Breast epithelium (tissue), 4 donors: ENCODE measurements at places on chromosomes 3 and 15. TPM values are rescaled to one million over a fixed set of nuclear protein-coding genes. Genes with fewer than 3 reads are reported as not detected.

DNA sequence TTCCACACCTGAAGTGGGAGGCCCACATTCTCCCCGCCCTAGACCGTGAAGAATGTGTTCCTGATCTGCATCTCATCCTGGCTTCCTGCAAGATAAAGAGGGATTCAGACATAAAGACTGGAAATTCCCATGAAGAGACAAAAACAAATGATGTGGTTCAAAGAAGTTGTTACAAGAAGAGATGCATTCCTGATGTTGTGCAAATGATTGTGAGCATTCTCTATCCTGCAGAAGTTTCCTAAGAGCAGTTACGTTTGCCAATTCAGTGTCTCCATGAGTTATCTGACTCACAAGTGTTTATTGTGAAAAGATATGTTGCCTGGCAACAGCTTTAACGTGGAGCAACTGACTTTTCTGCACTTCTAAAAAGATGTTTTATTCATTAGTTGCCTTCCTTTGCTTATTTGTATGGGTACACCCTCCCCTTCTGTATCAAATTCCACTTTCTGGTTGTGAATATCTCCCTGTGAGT lies 107.8 kb downstream of the ZIC4 start:
- DNase-seq: no peak

DNA sequence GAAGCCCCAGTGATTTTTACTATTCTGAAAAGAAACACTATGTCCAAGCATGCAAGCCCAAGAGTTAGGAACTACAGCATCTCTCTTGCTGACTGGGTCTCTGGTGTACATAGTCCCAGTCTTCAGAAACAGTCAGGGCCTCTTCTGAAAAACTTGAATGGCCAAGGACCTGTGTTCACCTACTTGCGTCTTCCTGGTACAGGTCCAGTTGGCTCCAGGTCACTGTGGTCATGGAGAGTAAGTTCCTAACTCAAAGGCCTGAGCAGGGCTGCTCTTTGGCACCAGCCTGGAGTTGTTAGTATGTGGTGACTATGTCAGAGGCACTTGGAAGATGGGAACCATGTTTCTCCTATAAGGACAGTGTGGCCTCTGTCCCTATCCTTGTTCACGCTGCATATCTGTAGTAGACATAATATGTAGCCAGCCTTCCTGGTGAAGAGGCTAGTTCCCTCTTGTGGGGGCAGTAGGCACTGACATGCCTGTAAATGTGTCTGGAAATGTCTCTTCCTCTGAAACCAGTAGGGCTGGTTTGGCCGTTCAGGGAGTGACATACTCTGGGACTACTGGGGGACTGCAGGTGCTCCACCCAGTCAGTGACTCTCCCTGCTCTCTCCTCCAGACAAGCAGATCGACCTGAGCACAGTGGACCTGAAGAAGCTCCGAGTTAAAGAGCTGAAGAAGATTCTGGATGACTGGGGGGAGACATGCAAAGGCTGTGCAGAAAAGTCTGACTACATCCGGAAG lies 2.6 kb upstream of the RBM15B start:
- DNase-seq: peak; percentile 63

GRCh38 chr3:44561076-44561475 lies 6.1 kb downstream of the ZKSCAN7 start:
- DNase-seq: no peak

CA12 gene
- total RNA-seq: 61.9 TPM

RHCG gene
- total RNA-seq: 0.16 TPM

HCN4 gene
- total RNA-seq: not detected

ALDH1A3 gene
- 44.9 TPM for total RNA-seq

PTH1R gene
- total RNA-seq: 4.7 TPM
